PC-3 (cell line): ENCODE measurements at places on chromosomes 3 and 15. TPM values are rescaled to one million over a fixed set of nuclear protein-coding genes. Genes with fewer than 3 reads are reported as not detected.

C3orf22 gene
- total RNA-seq, result not detected in 2 replicates

ARL6 gene
- total RNA-seq, result 3.2 and 12.1 TPM in 2 replicates

PLA2G4D gene
- total RNA-seq, result 0.17 and 0.55 TPM in 2 replicates

SPINT1 gene
- total RNA-seq, result 177 and 244 TPM in 2 replicates

ZNF620 gene
- 1.8 and 2.5 TPM in 2 replicates for total RNA-seq

COL8A1 gene
- 2.4 and 3.8 TPM in 2 replicates for total RNA-seq

KIF7 gene
- total RNA-seq, result 18.8 and 27.2 TPM in 2 replicates

CAMP gene
- not detected in 2 replicates for total RNA-seq

MFSD1 gene
- total RNA-seq, result 45.2 and 45.3 TPM in 2 replicates

HIGD2B gene
- 0.11 TPM in 1 of 2 replicates, not detected in the other for total RNA-seq

CCR1 gene
- total RNA-seq, result 0.15 TPM in 1 of 2 replicates, not detected in the other

KLHL24 gene
- 7.4 and 10.0 TPM in 2 replicates for total RNA-seq

ITPR1 gene
- 48.5 and 57.5 TPM in 2 replicates for total RNA-seq
